ENCODE measurements at places on chromosomes 12 and 14.

GRCh38 chr12:27967551-27968054 is 4.9 kb downstream of the PTHLH start:
- DNase-seq, result no peak

- DNase-seq, result no peak
These were observed 16.7 kb upstream of the ZDHHC22 start for GRCh38 chr14:77158175-77158881.

- no peak for DNase-seq
These were observed 5.6 kb downstream of the ATP5MC2 start for GRCh38 chr12:53670308-53670707.

DNA sequence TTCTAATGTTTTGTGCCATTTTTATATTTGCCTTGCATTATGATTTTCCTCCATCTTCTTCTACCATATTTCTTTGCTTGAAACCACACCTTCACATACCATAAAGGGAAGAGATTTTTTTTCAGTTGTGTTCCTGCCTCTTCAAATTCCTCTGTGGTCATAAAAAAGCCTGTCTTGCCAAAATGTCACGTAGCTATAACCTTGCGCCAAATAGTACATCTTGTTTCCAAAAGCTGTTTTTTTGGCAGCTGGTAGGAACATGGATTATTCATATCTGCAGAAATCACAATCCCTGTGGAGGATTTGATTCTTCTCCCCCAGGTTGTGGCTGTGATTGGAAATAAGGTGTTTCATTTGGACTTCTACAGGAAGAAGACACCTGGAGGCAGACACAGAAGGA is 133.6 kb upstream of the SLC35F4 start:
- DNase-seq, result no peak

GRCh38 chr12:6322352-6322751 is 11.9 kb downstream of the PLEKHG6 start:
- no peak for DNase-seq

All from stimulated activated CD4-positive, alpha-beta T cell treated with anti-CD3 and anti-CD28 coated beads, Interleukin-1b, Interleukin-23, amount 100 ng/mL, for 1 hour (primary cell).